ENCODE measurements at places on chromosomes 2 and 18.

DNA sequence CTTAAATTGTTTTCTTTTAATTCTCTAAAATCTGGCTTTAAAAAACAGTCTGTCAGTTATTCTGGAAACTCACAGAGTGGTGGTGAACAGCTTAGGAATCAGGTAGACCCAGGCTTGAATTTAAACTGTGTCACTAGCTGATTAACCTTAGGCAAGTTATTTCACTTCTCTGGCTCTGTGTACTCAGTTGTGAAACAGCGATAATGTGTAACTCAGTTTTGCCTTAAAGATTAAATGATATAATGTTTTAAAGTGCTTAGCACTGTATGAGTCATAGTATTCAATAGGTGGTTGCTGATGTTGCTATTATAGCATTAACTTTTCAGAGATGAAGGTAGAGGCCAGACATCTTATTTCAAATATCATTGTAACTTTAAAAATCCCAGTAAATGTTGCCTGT, 40.7 kb downstream of the PKP4 start:
- DNase-seq = no peak

DNA sequence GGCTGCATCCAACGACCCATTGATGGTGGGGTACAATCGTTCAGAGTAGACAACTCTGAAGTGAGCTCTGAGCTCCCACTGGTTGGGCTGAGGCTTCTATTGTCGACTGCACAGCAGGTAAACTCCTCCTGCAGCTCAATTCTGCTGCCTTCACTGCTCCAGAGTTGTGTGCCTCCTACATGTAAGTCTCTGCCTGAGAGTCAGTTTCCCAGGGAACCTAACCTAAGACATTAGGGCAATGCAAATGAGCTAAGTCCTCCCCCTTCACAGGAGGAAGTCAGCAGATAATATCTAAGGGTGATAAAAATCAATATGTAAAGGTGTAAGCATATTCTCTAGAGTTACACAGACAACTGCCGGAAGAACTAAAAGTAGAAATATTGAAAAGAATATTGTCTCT, 22.5 kb upstream of the ACYP2 start:
- DNase-seq = no peak

DNA sequence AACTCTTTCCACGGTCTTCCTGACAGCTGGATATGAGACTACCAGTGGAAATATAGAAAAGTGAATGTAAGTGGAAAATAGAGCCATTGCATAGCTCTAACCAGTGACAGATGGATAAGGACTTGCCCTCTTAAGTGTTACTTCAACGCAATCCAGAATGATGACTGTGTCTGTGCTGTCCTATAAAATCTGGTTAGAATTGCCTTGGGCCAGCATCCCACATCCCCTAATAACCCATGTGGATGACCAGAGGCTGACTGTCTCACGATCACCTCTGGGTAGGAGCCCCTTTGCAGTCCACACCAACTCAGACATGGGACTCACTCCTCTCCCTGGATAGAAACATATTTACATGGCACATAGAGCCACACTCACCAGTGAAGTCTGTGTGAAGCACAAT, 186.6 kb downstream of the C1D start:
- no peak for DNase-seq

- no peak for DNase-seq
These were observed 54.3 kb downstream of the GPD2 start for GRCh38 chr2:156490466-156490840.

DNA sequence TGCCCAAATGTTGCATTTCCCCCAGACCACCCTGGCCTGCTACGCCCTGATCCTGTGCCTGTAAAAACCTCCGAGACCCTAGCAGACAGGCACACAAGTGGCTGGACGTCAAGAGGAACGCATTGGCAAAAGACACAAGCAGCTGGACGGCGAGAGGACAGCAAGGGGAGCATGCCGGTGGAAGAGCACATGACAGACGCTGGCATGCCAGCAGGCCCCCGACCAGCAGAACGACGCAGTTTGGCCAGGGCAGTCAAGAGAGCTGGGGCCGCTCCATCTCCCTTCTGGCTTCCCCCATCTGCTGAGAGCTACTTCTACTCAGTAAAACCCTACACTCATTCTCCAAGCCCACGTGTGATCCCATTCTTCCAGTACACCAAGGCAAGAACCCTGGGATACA, 42.1 kb downstream of the SAP130 start:
- DNase-seq = no peak

DNA sequence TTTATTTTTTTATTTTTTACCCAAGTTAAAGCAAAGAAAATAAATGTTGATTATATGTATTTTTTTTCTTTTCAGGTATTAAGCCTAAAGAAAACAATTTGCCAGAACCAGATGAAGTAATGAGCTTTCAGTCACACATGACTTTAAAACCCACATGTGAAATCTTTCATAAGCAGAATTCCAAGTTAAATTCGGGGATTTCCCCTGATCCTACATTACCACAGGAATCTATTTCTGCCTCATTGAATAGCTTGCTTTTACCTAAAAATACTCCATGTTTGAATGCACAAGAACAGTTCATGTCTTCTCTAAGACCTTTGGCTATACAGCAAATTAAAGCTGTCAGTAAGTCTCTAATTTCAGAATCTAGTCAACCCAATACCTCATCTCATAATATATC, 26.6 kb downstream of the GEN1 start:
- no peak for DNase-seq

DNA sequence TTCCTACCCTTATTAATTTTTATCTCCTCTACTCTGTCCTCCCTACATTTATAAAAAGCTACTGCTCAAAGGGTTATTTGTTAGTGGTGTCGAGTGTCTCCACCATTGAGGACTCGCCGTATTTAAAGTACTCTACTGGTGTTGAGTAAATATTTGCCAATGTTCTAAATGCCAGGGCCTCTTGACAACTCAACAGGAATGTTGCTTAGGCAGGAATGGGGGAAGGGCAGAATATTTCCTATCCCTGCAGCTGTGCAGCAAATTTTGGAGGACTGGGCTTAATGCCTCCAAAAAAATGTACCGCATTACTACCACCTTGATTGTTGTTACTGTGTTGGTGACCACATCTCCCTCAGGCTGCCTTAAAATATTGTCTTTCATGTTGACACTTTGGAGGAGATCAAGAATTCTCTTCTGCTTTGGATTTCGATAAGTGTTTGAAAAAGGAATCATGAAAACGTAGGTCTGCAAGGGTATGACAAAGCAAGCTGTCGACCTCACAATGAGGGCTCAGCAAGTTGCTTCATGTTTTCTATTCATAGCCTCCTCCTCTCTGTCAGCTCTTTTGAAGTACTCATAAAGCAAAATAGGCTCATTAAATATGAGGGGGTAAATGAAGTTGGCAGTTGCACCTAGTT, 84.3 kb downstream of the EFEMP1 start:
- DNase-seq = no peak

- DNase-seq = no peak
These were observed 39.9 kb downstream of the REEP1 start for GRCh38 chr2:86297382-86298147.

GRCh38 chr2:58289029-58289428, 47.9 kb upstream of the FANCL start:
- no peak for DNase-seq

- no peak for DNase-seq
These were observed 1601.8 kb downstream of the LRP1B start for GRCh38 chr2:140528982-140529381.

Data from GM18507 (cell line).